Activated naive CD4-positive, alpha-beta T cell treated with anti-CD3 and anti-CD28 coated beads, Interleukin-2, amount 50 U/mL, for 72 hours (primary cell): ENCODE measurements at places on chromosomes 4 and X. TPM values are rescaled to one million over a fixed set of nuclear protein-coding genes. Genes with fewer than 3 reads are reported as not detected.

The FAM184B gene
- not detected for total RNA-seq

The KLF8 gene
- 1.3 TPM for total RNA-seq

The RAB41 gene
- not detected for total RNA-seq

The MAPK10 gene
- not detected for total RNA-seq

The NLGN4X gene
- not detected for total RNA-seq

GRCh38 chr4:23122666-23123400, 430.1 kb downstream of the GBA3 start:
- DNase-seq = no peak

- peak; percentile 8 for DNase-seq
These were observed at the start of gene RTL5 for GRCh38 chrX:72131317-72132294. RTL5 (minus strand) TSS chrX:72131915.

DNA sequence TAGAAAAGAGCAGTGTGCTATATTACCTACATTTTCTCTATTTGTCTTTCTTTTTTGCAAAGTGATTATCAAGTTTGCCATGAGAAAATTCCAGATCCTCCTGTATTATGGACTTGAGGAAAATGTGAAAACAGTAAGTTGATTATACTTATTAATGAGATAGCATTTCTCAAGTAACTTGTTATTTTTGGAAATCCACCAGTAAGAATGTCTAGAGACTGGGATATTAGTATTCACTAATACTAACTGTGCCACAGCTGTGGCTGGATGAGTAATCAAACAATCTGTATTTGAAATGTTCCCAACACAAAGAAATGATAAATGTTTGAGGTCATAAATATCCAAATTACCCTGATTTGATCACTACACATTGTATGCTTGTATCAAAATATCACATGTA, 147.0 kb upstream of the CTSO start:
- DNase-seq = no peak

DNA sequence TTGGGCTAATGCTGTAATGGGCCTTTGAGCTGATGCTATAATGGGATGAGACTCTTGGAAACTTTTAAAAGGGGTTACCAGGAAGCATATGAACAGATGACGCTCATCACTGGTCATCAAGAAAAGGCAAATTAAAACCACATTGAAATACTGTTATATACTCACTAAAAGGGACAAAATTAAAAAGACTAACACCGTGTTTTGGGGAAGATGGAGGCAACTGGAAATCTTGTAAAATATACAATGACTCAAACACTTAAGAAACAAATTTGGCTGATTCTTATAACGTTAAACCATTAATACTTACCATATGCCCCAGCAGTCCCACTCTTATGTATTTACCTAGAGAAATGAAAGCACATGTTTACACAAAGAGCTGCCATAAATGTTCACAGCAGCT, 207.2 kb upstream of the GPRIN3 start:
- no peak for DNase-seq

DNA sequence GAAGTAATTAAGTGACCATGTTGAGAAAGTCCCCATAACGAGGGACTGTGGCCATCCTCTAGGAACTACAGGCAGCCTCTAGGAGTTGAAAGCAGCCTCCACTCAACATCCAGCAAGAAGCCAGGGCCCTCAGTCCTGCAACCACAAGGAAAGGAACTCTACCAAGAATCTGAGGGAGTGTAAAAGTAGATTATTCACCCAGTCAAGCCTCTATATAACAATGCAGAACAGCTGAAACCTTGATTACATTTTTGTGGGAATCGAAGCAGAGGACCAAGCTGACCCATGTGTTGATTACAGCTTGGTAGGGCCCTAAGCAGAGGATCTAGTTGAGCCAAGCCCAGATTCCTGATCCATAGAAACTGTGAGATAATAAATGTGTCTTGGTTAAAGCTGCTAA, 17.1 kb downstream of the RPS6KA6 start:
- DNase-seq = no peak

DNA sequence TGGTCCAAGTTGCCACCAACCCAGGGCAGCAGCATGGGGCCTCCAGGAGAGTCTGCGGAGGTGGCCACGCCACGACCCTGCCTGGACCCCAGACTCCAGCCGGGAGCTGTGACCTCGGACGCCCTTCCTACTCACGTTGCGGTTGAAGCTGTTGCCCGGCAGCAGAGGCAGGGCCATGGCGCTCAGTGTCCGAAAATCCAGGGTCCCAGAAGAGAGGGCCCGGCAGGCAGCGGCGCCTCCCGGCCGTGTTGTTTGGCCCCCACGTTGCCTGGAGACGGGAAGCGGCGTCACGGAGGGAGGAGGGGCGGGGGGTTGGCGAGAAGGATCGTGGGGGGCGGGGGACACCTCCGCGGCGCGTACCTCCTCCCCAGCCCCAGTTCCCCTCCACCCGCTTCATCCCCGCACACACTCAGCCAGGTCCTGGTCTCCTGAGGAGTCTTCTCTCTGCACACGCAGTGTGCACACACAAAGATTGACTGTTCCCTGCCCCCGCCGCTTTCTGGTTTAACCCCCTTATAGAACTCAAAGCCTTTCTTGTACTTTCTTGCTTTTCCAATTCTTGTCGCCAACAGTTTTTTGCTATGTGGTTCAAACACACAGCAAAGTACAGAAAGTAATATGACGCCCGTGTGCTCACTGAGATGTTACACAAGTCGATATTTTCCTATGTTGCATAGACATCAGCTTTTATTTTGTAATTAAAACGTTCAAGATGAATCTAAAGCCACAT, at the start of gene EFHC2:
EFHC2 (minus strand) TSS at position 261 of the 730 bp plus-strand sequence; CDS start at position 177, 84 bp downstream.
- no peak for DNase-seq

GRCh38 chrX:110403441-110404238, 45.0 kb downstream of the RTL9 start:
- DNase-seq = no peak

DNA sequence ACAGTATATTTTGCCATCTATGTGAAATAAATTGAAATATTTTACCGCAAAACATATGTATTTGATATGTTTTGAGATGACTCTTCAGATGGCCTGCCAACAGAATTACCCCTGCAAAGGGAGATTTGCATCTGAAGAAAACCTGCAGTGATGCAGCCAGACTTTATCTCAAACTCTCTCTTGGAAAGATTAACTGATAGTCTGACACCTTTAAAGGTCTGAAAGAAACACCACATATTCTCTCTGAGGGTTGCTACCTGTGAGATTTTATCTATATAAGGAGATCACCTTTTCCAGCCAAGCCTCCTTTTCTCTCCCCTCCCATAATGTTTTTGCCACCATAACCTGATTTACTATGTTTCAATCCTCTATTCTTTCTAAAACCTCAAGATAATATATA, 1106.3 kb upstream of the IGFBP7 start:
- no peak for DNase-seq

GRCh38 chr4:98503676-98504075, 154.7 kb downstream of the TSPAN5 start:
- DNase-seq = no peak
